ENCODE measurements at places on chromosomes 16 and 17.

DNA sequence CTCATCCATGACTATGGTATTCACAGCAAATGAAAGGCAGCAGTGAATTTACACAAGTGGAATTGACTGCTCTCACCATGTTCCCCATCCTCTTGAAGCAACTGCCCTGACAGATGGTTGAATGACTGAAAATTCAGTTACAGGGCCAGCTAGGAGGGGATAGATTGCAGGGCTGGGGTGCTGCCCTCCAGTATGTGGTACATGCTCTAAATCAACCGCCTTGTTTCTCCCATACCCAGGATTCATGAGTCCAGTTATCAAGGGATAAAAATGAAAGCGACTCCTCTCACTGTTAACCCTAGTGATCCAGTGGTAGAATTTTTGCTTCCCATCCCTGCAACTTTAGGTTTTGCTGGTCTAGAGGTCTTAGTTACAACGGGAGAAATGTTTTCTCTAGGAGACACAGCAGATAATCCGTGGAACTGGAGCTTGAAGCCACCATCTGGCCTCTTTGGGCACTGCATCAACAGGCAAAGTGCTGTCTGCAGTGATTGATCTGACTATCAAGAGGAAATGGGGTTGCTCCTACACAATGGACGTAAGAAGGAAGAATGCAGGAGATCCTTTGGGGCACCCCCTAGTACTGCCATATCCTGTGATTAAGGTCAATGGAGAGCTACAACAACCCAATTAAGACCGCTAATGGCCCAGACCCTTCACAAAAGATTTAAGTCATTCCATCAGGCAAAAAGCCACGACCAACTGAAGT is 32.0 kb downstream of the SCPEP1 start:
- peak; percentile 20 for DNase-seq

- no peak for DNase-seq
Measured at GRCh38 chr17:32307658-32308057, 34.3 kb downstream of the C17orf75 start.

- DNase-seq, result no peak
Measured at GRCh38 chr16:85460252-85461021, 152.7 kb upstream of the GSE1 start.

DNA sequence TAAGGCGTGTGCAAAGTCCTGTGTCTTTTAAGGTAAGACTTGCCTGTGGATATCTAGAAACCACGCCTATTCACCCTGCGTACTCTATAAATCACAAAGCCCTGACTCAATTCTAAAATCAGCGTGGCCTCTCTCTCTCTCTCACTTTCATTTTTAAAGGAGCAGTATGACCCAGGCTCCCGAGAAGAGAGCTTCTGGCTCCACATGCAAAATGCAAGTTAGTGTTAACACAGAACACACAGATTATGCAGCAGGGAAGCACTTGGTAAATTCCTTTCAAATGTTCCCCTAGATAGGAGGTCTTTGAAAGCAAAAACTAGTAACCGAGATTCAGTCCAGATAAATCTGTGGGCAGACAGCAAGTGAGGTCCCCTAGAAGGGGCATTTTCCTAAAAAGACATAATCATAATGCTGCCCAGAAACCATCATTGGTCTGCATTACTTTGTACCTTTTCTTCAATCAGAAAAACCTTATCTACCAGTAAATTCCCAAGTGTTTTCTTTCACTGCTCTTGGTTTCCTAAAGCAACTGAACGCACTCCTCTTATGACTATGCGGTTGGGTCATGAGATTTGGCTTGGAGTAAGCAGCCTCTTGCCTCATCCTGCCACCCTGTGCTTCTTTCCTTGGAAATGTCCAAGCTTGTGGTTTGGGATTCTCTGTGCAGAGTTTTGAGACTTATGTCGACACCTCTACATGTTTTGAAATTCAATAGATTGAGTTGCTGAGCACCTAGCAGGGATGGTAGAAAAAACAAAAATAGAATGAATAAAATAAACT is 31.7 kb upstream of the KCNJ2 start:
- no peak for DNase-seq

- DNase-seq, result no peak
Measured at GRCh38 chr17:30413109-30413508, 34.4 kb downstream of the CPD start.

DNA sequence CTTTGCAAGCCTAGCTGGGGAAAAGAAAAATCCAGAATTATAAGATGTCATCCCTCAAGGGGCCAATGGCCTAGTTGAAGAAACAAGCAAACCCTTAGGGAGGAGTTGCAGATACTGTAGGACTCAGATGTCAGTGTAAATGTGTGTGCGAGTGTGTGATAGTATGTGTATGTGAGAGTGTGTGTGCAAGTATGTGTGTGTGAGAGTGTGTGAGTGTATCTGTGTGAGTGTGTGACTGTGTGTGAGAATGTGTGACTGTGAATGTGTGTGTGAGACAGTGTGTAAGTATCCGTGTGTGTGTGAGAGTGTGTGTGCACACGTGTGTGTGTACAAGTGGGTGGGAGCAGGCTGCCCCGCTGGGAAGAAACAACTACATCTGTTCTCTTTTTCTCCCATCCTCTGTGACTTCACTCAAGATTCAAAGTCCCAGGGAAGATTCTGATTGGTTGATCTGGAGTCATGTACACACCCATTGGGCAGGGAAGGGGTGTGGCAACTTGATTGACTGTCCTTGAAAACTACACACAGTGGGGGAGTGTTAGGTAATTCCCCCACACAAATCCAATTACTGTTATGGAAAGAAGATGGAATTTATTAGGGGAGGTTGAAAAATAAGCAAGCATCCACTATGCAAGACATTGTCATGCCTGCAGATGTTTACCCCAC is 40.7 kb downstream of the IRX3 start:
- no peak for DNase-seq

GRCh38 chr17:72122010-72122764 is 1.4 kb downstream of the SOX9 start:
- DNase-seq, result no peak

GRCh38 chr17:64357191-64357981 is 33.3 kb downstream of the PECAM1 start:
- DNase-seq, result no peak

DNA sequence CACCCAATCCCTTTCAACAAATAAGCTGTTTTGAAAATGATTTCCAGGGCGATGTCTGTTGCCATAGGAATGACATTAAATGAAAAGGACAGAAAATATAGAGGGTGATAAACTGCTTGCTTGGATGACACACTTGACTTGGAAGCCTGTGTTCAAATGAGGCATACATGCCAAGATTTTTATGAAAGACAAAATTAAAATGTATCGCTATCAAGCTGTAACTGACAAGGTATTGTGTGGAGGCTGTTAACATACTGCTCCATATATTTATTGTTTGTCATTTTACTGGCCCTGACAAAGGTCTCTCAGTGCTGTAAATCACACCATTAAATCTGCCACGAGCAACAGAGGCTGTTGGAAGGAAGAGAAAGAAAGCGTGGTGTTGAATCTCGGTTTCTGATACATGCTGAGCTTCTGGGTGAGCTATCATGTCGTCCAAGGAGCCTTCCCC is 456.2 kb upstream of the SALL1 start:
- no peak for DNase-seq

GRCh38 chr17:50533720-50534148 is 1.2 kb downstream of the EPN3 start:
- DNase-seq, result no peak

DNA sequence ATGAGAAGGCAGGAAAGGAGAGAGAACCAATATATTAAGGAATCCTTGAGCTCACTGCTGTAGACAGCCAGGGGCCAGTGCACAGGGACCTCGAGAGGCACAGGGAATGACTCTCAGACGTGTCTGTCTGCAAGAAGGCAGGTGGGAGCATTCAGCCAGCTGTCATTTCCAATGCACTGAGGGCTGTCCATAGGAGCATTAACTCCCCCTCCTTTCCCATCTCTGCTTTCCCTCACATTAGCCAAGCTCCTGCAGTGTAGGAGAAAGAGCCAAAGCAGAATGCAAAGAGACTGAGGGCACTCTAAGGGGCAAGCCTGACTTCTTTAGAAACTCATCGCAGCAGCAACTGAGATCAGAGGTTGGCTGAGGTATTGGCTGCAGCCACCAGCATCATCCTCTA is 218.3 kb downstream of the CDH13 start:
- DNase-seq, result no peak

DNA sequence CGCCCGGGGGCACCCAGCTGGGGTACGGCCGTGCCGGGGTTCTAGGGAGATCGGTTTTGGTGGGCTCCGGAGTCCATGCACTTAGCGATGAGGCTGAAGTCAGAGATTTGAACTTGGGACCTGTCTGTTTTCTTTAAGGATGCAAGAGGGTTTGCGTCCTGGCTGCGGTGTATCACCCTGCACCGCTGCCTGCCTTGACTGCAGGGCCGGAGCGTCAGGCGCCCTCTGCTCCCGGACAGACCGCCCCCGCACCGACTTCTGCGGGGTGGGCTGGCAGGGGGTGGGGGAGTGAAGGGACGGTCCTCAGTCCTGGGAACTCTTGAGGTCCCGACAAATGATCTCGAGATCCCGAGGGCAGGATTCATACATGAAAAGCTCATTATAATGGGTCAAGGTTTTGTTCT is 701 bp downstream of the PDP2 start:
- DNase-seq, result no peak

GRCh38 chr16:27324851-27325301 is 11.1 kb downstream of the IL4R start:
- DNase-seq, result no peak

Measured in central memory CD8-positive, alpha-beta T cell (primary cell).